Endothelial cell (in vitro differentiated cells): ENCODE measurements at places on chromosomes 3 and 15. TPM values are rescaled to one million over a fixed set of nuclear protein-coding genes. Genes with fewer than 3 reads are reported as not detected.

NOP10 gene
- total RNA-seq, result 191 TPM

DNA sequence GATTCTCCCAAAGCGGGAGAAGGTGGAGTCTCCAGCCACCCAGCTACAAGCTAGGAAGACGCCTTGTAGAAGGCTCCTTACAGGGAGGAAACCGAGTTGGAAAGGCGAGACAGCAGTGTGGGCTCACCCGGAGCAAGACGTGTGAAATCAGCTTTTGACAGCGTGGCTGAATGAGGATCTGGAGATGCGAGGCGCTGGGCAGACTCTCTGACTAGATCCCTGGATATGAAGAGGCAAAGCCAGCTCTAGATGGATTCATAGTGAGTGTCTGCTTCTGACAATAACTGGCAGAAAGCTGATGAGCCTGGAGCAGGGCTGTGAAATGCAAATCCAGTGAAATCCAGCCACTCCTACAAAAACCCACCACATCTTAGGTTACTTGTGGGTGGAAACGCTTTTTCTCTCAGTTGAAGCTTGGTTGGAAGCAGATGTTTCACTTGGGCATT, 41.0 kb downstream of the GOLGA6A start:
- H3K27ac ChIP-seq, result no peak overlapping the region
- peaks cover 22% of the 10 kb centered on the region for H3K36me3 ChIP-seq
- DNase-seq, result no peak
- H3K4me1 ChIP-seq, result peaks cover 24% of the 10 kb centered on the region

- no peak overlapping the region for H3K4me3 ChIP-seq
- H3K27me3 ChIP-seq, result no peaks in the 10 kb centered on the region
- H3K27ac ChIP-seq, result no peak overlapping the region
- DNase-seq, result no peak
- H3K36me3 ChIP-seq, result no peaks in the 10 kb centered on the region
These were observed 48.4 kb downstream of the CCNL1 start for GRCh38 chr3:157111518-157111917.

DNA sequence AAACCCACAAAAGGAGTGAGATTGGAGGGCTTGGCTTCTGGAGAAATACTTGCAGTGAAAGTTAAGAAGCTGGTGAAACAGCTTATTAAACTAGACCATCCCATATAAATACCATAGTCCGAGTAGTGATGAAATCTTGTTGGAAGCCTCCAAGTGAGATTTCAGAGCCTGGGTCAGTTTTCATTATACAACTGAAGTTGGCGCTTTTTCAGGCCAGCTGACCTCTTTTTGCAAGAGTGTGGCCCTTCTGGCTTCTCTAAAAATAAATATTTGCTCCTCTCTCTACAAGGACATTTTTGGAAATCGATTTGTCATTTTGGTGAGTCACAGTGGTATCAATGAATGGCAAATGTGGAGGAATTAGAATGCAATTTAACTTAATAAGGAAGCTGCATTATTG, 51.2 kb upstream of the THRB start:
- no peaks in the 10 kb centered on the region for H3K36me3 ChIP-seq
- no peak overlapping the region for H3K4me3 ChIP-seq
- no peaks in the 10 kb centered on the region for H3K27me3 ChIP-seq
- H3K4me1 ChIP-seq, result no peaks in the 10 kb centered on the region
- no peak for DNase-seq
- H3K27ac ChIP-seq, result no peak overlapping the region

DNA sequence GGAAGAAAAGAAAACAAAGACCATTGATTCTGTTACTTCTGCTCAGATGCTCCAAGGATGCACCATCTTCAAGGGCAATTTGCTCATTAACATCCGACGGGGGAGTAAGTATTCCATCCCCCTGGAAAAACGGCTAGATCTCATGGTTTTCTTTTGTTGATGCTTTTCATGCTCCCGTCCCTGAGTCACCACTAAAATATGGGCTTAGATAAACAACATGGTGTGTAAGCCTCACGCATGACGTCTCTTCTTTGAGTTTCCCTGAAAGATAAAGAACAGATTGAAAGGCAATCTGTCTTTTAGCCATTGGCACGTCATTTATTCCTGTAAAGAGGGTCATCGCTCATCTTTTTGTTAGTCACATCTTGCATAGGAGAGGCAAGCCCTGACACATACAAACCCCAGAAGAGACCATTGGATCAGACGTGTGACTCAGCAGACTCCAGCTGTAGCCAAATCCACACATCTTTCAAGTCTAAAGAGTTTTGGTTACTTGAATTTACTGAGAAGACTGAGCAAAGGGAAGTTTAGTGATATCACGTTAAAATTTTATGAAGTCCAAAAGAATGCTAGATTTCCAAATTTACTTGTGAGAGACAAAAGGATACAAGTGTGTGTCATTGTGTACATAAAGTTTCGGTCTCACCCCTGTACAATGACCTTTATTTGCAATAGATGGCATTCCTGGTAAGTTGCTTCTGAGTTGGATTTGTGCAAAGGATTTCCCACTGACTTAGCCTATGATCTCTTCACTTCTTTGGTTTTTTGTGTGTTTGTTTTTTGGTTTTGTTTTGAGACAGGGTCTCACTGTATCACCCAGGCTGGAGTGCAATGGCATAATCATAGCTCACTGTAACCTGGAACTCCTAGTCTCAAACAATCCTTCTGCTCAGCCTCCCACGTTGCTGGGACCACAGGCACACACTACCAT, 110.5 kb downstream of the PGPEP1L start:
- H3K36me3 ChIP-seq, result peaks cover 13% of the 10 kb centered on the region
- no peak overlapping the region for H3K4me3 ChIP-seq
- no peak for DNase-seq
